ENCODE measurements at places on chromosomes 6 and 20.

- no peak for DNase-seq
Measured at GRCh38 chr20:23962272-23962671, 26.3 kb downstream of the GGTLC1 start.

DNA sequence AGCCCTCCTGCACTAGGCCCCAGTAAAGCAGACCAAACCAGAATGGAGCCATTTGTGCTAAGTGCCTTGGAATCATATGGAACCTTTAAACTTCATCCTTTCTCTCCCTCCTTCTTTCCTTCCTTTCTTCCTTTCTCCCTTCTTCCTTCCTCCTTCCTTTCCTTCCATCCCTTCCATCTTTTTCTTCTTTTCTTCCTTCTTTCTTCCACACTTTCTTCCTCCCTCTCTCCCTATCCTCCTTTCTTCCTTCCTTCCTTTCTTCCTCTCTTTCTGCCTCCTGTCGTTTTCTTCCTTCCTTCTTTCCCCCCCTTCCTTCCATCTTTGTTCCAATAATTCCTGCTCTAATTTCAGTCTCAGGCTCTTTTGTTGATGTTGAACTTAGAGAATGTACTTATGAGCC, 11.2 kb upstream of the SFT2D1 start:
- no peak for DNase-seq

DNA sequence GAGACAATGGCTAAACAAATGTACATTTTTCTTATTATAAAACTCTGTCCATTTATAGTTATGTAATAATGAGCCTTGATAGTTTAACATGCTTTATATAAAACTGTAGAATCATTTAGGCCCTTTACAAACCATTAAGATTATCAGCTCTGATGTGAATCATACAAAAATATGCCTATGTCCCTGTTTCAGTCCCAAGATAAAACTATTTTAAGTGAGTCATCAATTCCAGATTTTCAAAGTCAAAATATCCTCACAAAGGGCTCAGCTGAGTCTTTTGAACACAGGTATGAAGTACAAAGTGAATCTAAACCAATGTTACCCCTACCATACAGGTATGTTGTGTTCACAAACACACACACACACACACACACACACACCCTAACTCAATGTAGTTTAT, 88.0 kb downstream of the PTPRK start:
- no peak for DNase-seq

GRCh38 chr6:139847457-139847813, 473.0 kb upstream of the CITED2 start:
- DNase-seq = no peak

Measured in activated CD8-positive, alpha-beta memory T cell treated with anti-CD3 and anti-CD28 coated beads for 1 hour (primary cell).